8988T (cell line): ENCODE measurements at places on chromosomes 7 and 10.

- DNase-seq, result no peak
Observed at GRCh38 chr7:35613150-35613549, 81.8 kb downstream of the HERPUD2 start.

- DNase-seq, result no peak
Observed at GRCh38 chr7:69418869-69419670, 179.2 kb upstream of the AUTS2 start.

- DNase-seq, result peak; percentile 83
Observed at GRCh38 chr10:77873536-77874380, 52.8 kb downstream of the DLG5 start.

DNA sequence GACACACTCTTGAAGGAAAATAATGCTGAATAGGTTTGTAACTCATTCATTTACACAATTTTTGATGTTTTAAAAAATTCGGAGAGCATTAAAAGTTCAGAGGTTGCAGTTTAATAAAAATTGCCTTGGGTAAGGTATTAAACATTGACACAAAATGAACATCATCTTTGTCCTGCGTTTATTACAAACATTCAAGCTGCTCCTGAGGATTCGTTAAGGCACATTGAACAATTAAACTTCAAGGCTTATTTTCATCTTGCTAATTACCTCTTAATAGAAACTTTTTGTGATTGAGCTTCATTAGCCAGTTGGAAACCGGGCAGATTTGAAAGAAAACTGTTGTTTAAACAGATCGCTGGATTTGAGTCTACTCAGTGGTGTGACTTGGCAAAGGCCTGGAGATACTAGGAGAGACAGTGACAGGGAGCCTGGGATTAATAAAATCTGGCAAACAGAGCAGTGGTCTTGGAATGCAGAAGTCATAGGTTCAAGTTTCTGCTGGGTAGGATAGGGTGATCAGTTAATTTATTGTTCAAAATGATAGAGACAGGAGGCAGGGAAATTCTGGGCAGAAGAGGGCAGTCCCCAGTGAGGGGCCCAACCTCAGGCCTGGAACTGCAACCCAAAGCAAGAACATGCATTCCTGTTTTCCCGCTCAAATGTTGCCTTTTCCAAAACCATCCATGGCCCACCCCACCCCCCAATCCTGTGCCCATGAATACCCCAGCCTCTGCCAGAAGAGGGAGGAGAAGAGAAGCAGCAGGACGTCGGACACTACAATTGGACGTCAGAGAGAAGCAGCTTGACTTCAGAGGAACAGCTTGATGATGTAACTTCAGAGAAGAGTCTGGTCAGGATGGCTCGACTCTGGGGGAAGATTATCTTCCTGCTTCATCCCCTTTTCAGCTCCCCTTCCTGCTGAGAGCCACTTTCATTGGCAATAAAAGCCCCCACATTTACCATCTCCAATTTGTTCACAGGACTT lies 43.5 kb upstream of the SLC35G1 start:
- DNase-seq, result no peak

DNA sequence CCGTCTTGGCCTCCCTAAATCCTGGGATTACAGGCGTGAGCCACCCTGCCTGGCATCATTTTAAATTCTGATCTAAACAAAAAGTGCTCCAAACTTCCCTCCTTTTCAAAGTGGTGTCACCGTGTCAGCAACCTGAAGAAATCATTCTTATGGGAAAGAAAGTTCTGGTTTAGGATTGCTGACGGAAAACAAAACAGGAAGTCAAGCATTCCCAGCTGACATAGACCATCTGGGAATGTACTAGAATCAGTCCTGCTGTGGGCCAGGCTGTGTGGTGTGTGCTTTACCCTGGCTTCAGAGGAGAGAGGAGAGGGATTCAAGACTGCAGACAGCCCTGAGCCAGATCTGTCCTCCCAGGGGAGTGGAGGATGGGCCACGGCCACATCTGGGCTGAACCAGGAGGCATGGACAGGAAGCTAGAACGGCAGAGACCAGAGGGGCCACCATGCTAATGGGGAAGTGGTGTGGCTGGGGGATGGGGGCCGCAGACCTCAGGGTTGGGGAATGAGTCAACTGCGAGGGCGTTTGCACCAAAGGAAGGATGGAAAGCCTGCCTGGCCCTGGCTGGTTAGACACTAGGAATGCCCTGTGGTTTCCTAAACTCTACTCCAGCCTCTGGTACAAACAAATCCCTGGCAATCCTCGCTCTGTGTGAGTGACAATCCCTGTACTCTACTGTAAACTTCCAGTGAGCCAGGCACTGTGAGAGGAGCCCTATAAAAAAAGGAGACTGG lies 16.7 kb upstream of the CLIP2 start:
- no peak for DNase-seq

- no peak for DNase-seq
Observed at GRCh38 chr7:139523199-139523941, at the start of gene CLEC2L. CLEC2L (plus strand) TSS chr7:139523685; CDS start chr7:139523928, 243 bp downstream.

DNA sequence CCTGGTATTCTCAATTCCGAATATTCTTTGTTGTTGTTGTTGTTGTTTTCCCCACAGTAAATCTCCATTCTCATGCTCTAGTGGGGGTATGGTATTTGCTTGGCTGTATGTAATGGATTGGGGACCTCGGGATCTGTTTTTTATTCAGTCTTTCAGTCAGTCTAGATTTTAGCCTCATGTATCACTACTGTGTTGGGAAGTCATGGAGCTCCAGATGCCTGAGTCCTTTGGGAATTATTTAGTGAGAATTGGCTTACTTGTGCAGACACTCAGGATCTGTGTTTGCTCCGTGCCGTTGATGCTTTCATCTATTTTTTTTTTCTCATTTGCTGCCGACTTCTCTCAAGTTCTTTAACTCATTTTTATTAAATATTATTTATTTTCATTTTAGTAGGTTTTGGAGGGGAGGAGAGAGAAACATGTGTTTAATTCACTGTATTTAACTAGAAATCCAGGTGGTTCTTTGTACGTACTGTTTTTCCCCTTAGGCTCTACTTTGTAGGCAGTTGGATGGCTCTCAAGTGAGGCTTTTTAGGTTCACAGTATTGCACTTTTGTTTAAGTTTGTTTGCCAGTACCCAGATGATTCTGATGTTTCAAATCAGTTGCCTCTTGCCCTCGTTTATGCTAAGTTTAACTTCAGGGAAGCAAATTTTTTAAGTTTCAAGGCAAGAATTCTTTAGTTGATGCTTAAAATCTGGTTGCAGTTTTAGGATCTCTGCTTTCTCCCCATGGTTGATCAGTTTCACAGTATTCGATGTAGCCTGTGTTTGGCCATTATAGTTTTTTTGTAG lies 36.9 kb downstream of the ZNRF2 start:
- DNase-seq, result no peak

- no peak for DNase-seq
Observed at GRCh38 chr7:158124671-158125079, 462.9 kb downstream of the PTPRN2 start.

- DNase-seq, result peak; percentile 37
Observed at GRCh38 chr10:5888843-5889623, 660 bp downstream of the ANKRD16 start.

GRCh38 chr7:99499371-99499720 lies 735 bp downstream of the ZNF394 start:
- no peak for DNase-seq
